Activated CD4-positive, alpha-beta T cell treated with anti-CD3 and anti-CD28 coated beads for 24 hours (primary cell): ENCODE measurements at places on chromosomes 4 and X.

- no peak for DNase-seq
These were observed 516.4 kb upstream of the BOD1L1 start for GRCh38 chr4:14143892-14144291.

GRCh38 chr4:176971576-176972115 is 178.9 kb upstream of the VEGFC start:
- DNase-seq = no peak

- no peak for DNase-seq
These were observed 192.0 kb upstream of the ETNPPL start for GRCh38 chr4:108954880-108955279.

DNA sequence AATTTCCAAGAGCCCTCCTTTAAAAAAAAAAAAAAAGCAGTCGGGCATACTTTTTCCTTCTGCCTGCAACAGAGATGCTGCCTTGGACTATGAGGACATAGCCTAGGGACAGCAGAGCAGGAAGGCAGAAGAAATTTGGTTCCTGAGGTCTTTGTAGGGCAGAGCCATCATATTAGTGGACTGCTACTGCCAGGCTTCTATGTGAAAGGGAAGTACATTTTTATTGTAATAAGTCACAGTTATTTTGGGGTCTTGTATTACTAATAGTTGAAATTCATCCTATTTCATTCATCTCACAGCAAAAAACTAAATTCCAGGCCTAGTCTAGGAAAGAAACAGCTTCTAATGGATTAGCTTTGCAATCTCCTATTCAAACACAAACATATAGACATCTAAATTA is 211.2 kb downstream of the NSUN7 start:
- DNase-seq = no peak
